ENCODE measurements at places on chromosomes 11 and 22.
A peak's percentile ranks its signal among the peaks of the same experiment; 100 is the strongest.

DNA sequence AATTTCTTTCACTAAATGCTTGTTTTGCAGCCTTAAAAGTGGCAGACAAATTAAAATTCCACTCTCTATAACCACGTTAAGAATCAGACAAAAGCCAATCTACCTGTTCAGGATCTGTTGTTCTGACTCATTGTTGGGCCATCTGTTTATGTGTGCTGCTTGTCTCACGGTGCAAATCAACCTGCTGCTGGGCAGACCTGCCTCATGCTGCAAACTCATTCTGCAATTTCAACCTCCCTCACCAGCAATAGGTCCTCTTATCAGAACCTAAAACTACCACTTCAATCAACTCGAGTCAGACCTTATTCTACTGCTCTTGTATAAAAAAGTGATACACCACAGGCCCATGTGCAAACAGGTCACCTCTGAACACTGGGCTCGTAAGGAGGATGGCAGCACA is 75.1 kb downstream of the LARGE2 start:
- no peak for DNase-seq

DNA sequence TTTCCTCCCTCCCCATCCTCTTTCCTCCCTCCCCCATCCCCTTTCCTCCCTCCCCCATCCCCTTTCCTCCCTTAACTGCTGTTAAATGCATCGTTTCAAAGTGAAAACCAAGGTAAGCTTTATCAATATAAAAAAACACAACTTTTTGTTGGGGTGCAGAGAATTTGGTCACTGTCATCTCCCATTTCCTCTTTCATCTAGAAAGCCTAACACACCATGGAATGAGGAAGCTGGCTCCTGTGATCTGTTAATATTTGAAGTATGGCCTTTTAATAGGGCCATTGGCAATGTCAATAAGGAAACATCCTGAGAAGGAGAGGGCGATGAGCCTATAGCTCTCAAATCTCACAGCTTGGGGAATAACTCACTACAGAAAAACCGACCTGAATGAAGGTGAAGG is 7.0 kb downstream of the EXPH5 start:
- DNase-seq, result peak; percentile 17

GRCh38 chr22:46116491-46116958 is 33.8 kb upstream of the PPARA start:
- peak; percentile 72 for DNase-seq

DNA sequence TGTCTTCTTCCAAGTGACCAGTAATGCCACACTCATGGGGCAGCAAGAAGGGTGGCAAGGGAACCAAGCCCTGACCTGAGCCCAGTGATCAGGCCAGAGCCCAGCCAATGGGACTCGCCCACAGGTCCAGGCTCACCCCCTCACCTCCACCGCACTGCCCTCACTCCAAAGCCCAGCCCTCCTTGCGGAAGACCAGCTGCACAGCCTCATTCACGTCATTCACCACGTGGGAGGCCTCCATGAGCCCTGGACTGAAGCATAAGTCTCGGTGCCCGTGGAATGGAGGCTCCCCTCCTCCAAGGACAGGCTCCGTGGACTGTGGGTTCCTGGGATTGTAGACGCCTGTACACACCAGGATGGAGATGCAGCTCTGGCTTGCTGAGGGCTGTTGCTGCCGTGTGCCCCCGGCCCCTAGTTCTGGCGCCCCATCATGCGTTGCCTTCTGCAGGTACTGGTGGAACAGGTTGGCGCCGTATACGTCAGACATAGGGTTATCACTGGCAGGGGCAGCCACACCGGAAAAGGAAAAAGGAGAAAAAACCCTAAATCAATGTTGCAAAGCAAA is 16.8 kb upstream of the TMEM121B start:
- no peak for DNase-seq

- no peak for DNase-seq
Measured at GRCh38 chr11:23990346-23991164, 506.3 kb upstream of the LUZP2 start.

DNA sequence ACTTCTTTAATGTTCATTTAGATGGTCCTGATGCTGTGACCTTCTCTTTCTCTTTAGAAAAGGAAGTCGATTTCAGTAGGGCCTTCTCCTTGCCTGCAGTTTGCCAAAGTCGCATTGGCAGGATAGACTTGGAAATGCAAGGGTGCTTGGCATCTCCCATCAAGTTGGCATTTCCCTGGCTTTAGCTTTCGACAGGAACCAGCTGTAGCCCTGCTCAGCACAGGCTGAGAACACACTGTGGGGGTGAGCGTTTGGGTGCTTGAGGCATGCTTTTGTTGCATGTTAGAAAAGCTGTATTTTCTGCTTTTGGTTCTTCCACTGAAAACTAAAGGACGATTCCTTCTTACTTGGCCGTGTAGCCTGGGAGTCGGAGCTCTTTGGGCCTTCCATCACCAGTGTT is 37.7 kb downstream of the LDLRAD3 start:
- no peak for DNase-seq

- no peak for DNase-seq
Measured at GRCh38 chr22:17397756-17398547, 28.7 kb downstream of the CECR2 start.

- peak; percentile 72 for DNase-seq
Measured at GRCh38 chr11:64230171-64230984, at the start of gene DNAJC4. DNAJC4 (plus strand) TSS chr11:64230548; CDS start chr11:64230855, 307 bp downstream.

- no peak for DNase-seq
Measured at GRCh38 chr11:131601586-131601985, 231.2 kb downstream of the NTM start.

GRCh38 chr11:34957206-34957605 is 40.8 kb downstream of the PDHX start:
- DNase-seq, result no peak

GRCh38 chr11:43736502-43737200 is 56.1 kb downstream of the HSD17B12 start:
- DNase-seq, result peak; percentile 78

DNA sequence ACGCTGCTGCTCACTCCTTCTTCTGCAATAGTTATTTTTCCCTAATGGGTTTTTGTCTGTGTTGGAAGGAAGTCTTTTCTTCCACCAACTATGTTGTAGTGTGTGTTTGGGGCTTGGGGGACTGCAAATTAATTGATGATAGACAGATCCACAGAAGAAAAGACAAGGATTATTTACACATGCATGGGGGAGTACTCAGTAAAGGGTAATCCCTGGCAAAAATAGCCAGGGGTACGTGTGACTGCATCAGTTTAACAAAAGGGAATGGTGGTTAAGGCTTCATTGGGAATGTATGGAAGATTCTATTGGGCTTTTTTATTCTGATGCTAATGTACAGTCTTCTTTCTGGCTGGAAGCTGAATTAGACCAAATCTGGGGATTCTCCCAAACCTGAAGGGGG is 20.2 kb upstream of the FEZ1 start:
- no peak for DNase-seq

- DNase-seq, result peak; percentile 66
Measured at GRCh38 chr11:126464796-126465195, 109.3 kb downstream of the ST3GAL4 start.

- DNase-seq, result no peak
Measured at GRCh38 chr11:69642549-69642912, 1.6 kb downstream of the CCND1 start.

- no peak for DNase-seq
Measured at GRCh38 chr11:103582351-103582909, 454.0 kb upstream of the DDI1 start.

GRCh38 chr22:48456449-48456848 is 1371.2 kb downstream of the BRD1 start:
- no peak for DNase-seq

GRCh38 chr11:124890683-124891372 is 6.8 kb downstream of the ROBO4 start:
- no peak for DNase-seq

All from Kasumi-1 (cell line).